ENCODE measurements at places on chromosomes 2 and 18.

GRCh38 chr2:56001947-56002346, 78.4 kb upstream of the EFEMP1 start:
- no peak for DNase-seq

- no peak for DNase-seq
Observed at GRCh38 chr2:239456940-239457339, 56.1 kb upstream of the HDAC4 start.

GRCh38 chr2:75389271-75389670, 171.5 kb downstream of the EVA1A start:
- no peak for DNase-seq

DNA sequence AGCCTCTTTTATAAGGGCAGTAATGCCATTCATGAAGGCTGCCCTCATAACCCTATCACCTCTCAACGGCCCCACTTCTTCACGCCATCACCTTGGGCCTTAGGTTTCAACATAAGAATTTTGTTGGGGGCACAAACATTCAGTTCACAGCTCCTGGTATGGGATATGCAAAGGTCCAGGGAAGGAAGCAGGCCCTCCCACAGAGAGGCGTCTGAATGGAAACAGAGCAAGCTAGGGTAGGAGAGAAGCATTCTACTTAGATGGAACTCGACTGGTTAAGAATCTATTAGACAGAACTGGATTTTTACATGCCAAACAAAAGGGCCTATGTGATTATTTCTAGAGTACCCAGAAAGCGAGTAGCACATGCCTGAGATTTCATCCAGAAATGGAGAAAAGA, 42.8 kb downstream of the PROKR1 start:
- DNase-seq = no peak

DNA sequence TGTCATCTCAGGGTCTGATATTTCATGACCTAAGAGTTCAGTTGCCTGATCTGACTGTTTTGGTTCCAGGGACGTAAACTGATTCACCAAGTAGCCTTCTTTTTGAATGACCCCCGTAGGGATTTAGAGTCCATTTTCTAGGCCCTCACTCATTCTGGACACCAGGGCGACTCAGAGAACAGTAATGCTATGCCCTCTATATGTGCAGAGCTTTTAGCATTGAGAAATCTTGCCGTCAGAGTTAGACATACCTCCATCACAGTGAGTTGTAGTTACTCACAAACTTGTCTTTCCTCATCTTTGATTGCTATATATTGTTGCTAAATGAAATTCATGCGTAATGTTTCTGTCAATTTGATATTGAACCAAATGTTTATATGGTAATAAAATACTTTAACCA, 92.3 kb downstream of the OSBPL6 start:
- DNase-seq = no peak
